ENCODE measurements at places on chromosomes 3 and 15.

DNA sequence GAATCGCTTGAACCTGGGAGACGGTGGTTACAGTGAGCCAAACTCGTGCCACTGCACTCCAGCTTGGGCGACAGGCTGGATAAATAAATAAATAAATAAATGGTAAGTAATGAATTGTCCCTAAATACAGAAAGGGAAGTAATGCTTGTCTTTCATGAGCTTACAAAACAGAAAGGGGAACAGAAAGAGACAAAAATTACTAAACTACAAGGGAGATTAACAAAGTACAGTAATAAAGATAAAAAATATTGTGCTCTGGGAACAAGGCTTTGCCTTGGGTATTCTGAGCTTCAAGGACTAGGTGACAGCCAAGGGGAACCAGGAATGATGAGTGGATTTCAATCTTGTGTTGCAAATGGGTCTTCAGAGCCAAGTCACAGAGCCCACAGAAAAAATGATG, 9.2 kb upstream of the HLTF start:
- no peak for DNase-seq

- DNase-seq: no peak
Measured at GRCh38 chr15:33104212-33104611, 90.3 kb downstream of the FMN1 start.

- DNase-seq: no peak
Measured at GRCh38 chr3:14703128-14703750, 28.3 kb downstream of the C3orf20 start.

DNA sequence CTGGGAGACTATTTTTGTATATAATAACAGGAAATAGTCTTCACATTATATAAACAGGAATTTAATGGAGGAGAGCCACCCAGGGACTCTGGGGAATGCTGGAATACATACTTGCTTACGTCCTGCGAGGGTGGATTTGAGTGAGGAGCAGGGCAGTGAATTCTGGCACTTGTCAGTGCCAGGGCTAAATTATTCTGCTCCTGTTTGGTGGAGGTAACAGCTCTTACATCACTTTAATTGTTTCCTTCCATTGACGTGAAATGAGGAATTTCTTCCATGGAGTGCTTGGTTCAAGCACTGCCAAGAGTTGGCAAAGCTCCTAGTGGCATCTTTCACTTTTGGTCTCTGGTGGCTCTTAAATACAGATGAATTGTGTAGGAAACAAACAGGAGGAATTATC, 94.1 kb upstream of the GOLGA8J start:
- DNase-seq: no peak

DNA sequence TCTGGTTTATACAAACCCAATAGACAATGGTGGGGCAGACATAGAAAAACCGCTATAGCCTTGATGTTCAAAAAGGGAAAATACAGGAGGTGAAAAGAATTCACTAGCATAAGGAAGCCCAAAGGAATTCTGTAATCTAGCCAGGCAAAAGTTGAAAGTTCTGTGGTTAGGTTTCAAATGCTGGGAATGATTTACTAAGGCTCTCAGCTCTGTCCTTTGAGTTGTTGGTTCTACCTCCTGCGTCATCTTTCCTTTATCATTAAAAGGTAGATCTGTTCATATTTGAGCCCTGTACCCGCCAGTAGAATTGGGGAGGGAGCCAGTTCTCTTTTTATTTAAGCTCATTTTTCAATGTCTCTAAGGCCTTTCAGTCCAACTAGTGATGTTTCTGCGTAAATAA, 866.5 kb downstream of the IGSF11 start:
- no peak for DNase-seq

DNA sequence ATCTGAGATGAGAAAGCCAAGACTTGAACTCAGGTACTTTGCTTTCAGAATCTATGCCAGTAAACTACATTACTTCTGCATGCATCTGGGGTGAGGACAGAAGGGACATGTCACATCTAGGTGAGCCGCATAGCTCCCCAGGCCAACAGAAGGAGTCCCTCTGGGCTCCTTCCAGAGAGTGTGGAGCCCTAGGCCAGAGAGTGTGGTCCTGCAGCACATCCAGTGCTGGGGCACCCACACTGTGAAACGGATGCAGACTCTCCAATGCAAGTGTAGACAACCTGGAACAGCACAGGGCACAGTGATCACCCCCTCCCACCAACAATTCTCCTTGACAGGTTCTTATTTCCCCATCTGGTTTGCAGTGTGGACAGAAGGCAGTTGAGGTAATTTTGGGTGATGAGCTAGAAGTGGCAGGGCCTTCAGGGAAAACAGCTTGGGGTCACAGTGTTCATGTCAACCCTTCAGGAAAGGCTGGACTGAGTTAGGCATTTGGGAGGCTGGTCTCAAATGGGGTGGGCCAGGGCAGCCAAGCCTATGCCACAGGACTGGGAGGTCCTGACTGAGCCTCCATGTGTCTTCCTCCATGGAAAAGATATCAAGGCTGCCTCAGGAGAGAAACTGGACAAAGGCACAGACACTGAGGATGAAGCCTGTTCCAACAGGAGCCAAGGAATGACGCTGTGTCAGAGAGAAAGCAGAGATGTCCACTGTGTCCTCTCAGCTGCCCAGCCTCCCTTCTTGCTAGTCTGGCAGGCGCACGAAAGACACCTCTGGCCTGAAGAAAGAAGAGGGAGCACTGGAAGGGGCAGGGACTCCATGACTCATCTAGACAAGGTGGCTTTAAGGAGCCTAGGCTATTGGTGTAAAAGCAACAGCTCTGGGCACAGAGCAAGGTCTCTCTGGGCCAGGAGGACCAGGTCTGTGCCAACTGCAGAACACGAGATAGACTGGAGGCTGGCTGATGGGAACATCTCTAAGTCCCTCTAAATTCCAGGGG, 1.7 kb downstream of the PLCD1 start:
- no peak for DNase-seq

- no peak for DNase-seq
Measured at GRCh38 chr3:69509288-69509687, 123.4 kb upstream of the FRMD4B start.

DNA sequence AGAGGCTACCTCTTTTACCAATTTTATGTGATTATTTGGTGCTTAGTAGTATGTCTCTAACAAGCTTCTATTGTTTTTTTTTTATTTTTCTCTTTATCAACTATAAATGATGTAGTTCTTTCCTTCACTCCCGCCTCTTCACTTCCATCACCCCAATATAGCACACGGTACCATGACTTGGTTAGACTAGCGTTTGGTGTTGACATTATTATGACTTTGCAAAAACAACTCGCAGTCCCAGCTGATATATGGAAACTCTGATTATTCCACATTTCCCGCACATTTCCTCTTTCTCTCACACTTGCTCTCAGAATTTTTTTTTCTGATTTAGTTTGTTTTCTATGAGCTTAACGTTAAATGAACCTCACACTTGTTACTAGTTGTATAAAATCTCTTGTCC, 162.2 kb downstream of the GREM1 start:
- no peak for DNase-seq

DNA sequence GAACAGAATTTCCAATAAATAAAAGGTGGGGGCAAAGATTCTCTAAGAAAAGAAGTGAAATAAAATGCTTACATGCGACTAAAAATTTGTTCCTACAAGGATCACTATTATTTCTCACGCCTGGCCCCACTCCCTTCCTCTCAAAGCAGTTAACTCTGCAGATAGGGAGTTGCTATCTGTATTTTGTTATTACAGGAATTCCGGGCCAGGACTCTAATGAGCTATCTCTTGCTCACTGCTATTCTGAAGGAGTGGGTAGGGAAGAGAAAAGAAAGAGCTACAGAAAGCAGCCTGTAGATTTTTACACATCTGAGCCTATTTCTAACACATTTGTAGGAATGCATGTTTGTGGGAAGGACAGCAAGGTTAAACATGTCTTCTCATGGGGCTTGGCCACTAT, 140.4 kb downstream of the PCCB start:
- DNase-seq: no peak

- DNase-seq: no peak
Measured at GRCh38 chr15:51335538-51336410, 2.6 kb downstream of the CYP19A1 start.

DNA sequence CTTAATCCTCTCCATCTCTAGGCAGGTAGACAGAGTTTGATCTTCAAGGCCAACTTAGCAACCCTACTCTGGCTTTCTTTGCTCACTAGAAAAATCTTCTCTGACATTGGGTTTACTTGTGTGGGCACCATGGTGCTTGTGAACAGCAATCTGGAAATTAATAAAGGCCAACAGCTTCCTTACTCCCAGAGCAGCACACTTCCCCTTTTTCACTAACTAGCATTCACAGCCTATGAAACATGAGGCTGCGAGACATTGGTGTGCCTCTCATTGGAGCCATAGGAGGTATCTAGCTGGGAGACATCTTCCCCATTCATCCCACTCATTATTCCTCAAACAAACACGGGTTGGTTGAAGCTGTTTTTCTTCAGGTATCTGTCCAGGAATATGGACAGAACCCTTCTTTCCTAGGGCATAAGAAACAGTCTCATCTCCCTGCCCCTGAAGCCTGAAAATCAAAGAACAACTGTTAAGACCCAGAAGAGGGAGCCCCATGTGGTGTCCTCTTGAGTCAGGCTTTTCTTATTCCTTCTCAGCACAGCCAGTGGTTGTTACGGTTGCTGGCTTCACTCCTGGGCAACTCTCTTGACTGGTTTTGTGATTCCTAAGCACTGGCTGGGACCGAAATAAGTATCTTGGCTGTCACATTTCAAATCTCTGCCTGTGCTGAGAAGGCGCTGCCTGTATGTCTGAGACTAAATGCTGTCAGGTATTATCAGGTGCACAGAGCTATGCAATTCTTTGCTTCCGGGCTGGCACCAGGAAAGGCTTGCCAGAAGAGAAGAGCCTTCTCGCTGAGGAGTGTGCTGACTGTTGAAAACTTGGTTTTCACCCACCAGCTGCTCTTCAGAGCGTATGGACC, 194.4 kb downstream of the FEZF2 start:
- no peak for DNase-seq

- DNase-seq: no peak
Measured at GRCh38 chr15:72604794-72605193, 49.7 kb upstream of the GOLGA6B start.

- DNase-seq: no peak
Measured at GRCh38 chr3:196639483-196640296, at the start of gene NRROS. NRROS (plus strand) TSS chr3:196639694; CDS start chr3:196654540, 14,846 bp downstream.

DNA sequence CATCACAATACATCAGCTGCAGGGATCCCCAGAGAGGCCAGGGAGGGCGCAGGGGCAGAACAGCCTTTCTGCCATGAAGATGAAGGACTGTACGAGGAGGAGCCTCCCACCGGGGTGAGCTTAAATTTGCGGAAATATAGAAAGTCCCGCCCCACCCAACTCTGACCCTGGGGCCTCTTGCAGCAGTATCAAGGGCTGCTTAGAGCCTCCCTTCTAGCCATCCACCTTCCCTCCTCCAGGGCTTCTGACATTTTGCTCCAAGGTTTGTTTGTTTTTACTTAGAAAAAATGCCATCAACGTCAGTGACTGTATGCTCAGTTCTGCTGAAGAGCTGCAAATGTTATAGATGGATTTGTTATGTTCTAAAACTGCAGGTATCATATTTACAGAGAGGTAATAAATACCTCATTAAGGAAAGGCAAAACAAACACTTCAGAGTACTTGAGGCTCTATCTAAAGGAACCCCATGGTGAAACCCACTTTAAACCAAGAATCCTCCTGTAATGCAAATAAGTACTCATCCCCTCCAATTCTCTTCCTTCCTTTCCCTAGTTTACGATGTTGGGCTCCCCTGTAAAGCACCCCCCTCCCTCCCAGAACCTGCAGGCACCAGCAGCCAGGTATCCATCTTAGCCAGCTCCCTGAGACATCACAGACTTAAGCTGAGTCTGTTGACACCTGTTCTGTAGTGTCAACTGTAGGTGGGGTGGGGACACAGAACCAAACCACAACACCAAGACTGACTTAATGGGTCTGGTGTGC, 30.5 kb downstream of the RFTN1 start:
- DNase-seq: no peak

- DNase-seq: no peak
Measured at GRCh38 chr3:131200636-131201199, 174.0 kb downstream of the NEK11 start.

GRCh38 chr3:16472593-16472992, 40.9 kb downstream of the RFTN1 start:
- no peak for DNase-seq

DNA sequence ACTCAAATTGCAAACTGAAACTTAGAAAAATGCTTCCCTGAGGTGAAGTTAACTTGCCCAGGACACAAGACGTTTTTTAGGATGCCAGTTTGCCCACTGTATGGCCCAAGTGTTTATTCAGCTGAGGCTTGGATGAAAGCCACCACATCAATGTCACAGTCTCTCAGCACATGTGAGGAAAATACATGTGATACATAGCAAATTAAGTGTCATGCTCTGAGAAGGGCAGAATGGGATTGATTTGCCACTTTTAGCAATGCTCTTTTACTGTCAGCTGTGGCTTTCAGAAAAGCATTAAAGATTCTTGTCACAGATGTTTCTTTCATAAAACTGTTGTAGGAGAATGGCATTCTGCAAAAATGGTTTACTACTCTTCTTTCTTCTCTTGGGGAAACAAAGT, 165.5 kb downstream of the ZIC1 start:
- DNase-seq: no peak

DNA sequence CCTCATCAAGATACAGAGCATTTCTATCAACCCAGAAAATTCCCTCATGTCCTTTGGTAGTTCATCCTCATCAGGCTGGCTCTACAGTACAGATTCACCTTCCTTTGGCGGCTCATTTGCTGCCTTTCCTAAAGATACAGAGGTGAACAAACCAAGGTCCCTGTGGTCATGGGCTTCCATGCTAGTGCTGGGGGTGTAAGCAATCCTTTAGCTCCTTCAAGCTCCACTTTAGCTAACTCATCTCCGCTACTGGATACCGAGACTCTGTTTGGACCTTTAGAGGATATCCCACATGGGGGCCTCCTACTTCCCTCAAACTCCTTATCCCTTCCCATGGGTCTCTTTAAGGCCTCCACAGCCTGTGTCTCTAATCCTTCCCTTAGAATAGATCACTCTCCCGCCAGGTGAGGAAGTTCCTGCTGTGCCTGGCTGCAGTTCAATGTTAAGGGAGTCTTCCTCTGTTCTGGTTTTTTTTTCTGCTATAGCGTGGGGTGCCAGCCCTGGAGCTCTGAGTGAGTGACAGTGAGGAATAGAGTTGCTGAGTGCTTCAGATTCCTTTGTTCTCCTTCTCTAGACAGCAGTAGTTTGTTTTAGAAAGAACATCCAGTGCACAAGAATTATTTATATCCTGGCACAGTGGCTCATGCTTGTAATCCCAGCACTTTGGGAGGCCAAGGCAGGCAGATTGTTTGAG, 30.7 kb downstream of the CLEC3B start:
- no peak for DNase-seq

DNA sequence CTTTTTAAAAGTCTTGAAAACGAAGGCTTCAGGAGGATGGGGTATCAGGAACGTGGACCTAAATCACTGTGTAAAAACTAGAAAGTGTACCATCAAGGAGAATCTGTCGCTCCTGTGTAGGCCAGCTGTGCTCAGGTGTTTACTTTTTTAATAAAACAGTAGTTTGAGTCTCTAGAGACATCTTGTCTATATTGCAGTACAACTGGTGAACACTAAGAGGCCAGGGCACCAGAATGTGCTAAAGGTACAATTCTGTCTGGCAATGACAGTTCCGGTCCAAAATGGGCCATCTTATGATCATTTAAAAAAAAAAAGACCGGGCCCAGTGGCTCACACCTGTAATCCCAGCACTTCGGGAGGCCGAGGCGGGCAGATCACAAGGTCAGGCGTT, 61.8 kb upstream of the MCF2L2 start:
- DNase-seq: no peak

Measured in stimulated activated CD8-positive, alpha-beta memory T cell treated with anti-CD3 and anti-CD28 coated beads, Interleukin-7, amount 100 ng/mL, for 24 hours (primary cell).